ENCODE measurements at places on chromosomes 16 and 17.

GRCh38 chr16:72974142-72974769 is 73.7 kb downstream of the ZFHX3 start:
- DNase-seq = no peak

GRCh38 chr16:54286366-54287130 is at the start of gene IRX3:
TSS of gene IRX3 (minus strand) at chr16:54286787. CDS start at chr16:54286050, 737 bp downstream.
- no peak for DNase-seq

DNA sequence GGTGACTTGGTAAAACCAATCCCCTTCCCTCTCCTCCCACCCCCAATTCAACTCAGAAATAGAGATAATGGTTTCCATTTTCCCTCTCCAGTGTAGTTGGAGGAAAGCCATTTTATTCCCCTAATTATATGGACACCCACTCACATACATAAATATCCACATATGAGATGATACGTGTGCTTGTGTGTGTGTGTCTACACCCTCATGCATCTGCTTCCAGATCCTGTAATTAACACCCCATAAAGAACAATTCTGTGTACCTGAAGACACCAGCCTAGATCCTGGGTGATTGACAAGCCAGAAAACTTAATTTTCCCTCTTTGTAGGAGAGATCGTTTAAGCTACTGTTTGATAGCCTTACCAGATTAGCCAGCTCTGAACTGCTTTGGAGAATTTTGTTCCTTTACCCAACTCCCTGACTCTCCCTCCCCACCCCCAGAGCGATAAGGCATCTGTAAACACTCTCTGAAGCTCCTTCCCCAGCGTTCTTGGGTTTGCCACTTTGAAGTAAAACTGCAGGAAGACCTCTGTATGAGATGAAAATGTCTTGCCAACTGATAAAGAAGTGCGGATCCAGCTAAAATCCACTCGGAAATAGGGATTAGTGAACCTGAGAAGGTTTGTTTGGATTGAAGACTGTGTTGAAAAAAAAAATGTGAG is 175.7 kb downstream of the RGS9 start:
- DNase-seq = no peak

DNA sequence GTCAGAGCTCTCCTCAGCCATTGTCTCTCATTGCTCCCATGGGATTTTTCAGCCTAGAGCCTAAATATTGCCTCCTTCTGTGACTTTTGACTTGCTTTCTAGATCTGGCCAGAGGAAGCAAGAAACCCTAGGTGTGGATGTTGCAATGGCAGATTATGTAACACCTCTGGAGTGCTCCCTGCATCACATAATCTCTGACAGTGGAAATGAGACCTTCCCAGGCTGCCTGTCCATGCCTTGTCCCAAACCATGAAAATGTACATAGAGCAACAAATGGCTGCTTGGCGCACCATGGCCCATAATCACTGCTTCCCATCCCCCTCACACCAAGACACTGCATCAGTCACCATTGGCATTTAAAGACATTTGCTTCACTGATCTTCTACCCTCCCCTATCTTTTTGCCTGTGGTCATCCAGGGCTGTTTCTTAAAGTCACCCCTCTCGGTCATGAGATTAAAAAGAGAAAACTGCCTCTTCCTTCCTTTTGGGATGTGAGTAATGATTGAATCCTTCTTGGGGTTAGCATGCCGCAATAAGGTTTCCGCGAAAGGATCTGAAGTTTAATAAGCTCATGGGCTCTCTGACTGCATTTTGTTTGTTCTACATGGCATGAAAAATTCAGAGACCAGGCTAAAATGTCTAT is 34.2 kb upstream of the CCL2 start:
- no peak for DNase-seq

DNA sequence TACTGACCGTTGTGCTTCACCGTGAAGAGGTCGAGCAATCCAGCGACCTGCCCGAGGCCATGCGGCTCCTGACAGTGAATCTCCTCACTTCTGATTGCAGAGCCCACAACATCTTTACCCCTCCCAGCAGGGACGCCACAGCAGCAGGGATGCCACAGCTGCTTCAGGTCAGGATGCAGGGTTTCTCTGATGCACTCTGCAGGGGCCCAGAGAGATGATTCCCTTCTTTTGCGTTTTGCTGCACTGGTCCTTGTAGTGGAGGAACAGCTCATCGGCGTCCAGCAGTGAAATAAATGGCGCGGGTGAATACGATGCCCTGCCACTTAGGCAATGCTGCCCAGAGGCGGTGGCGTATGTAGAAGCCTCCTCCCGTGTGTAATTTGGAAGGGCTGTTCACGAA is 5.6 kb downstream of the KIAA0513 start:
- no peak for DNase-seq

GRCh38 chr16:11681556-11681955 is 13.3 kb downstream of the SNN start:
- DNase-seq = no peak

GRCh38 chr17:65323049-65323448 is 185.9 kb downstream of the RGS9 start:
- no peak for DNase-seq

- DNase-seq = no peak
These were observed 49.3 kb upstream of the BCO1 start for GRCh38 chr16:81189100-81189664.

DNA sequence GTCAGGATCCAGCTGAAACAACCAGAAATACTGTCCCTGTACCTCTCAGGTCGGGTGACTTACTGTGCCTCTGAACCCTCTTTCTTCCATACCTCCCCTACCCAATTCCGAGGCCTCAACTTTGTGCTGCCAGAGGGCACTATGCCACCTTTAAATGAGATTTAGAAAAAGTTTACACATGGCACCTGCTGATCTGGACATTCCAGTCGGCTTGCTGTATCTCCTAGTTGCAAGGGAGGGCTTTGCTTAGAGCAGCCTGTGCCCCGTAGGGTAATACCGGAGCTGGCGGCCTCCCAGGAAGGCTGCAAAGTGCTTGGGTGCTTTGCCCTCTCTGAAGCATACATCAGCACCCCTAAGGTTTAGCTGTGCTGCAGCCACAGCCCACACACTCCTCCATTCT is 306.0 kb upstream of the RBFOX1 start:
- DNase-seq = no peak

- DNase-seq = no peak
These were observed 31.4 kb downstream of the STX8 start for GRCh38 chr17:9544221-9544620.

DNA sequence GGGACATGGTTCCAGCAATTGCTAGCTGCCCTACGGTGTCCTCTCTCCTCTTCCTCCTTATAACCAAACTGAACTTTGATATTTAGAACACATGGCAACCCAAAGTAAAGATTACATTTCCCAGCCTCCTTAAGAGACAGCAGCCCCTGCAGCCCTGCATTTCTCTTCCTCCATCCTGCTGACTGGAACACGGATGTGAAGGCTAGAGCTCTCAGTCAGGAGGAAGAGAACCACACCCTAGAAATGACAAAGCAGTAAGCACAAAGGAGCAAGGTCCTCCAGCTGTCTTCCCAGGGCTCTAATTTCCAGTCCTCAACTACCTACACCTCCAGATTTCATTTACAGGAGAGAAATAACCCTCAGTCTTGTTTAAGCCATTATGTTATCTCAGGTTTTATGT is 10.9 kb downstream of the DYNC1LI2 start:
- DNase-seq = no peak

DNA sequence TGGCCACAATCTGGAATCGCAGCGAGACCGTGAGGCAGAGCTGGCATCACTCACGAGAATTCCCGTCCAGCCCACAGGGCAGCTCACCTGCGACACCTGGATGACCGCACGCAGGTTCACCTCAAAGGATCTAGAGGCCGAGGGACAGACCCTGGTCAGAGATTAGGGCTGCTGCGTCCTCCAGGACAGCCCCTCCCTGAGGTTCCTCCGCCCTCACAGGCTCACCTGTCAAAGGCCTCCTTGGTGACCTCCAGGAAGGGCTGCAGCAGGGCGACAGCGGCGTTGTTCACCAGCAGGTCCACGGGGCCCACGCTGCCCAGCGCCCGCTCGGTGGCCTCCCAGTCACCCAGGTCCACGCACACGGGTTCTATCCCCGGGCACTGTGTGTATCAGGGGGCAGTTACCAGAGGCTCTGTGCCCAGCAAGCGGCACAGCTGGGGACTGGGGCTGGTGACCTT is 834 bp downstream of the DCXR start:
- DNase-seq = no peak

DNA sequence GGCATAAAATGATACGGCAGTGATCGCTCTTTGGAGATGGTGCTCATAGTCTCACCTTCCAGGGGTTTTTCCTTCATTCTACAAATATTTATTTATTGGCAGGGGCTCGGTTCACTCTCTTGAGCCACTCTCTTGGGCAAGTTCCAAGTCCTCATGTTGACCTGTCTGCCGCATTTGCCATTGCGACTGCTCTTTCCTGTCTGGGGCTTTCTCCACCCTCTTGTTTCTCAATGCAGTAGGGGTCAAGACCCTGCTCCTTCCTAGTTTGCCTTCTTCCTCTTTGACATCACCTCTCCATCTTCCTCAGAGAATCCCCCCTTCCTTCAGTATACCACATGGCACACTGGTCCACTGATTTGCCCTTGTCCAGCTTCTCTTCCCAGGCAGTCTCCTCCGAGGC is 21.9 kb upstream of the LRRC75A start:
- no peak for DNase-seq

DNA sequence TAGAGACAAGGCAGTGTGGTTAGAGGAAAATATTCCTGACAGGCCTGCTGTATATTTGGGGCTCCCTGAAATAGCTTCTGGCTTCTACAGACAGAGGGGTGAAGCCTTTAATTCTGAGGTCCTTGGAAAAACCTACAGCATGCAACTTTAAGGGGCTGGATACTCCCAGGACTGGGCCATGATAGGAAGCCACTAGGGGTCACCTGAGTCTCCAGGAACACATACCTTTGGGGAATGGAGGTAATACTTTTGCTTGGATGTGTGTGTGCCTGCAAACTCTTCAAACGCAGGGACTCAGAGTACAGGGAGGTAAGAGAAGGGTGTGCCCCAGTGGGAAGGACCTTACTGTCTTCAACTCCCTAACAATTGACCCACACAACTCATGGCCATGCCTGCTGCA is 4.1 kb downstream of the ASIC2 start:
- no peak for DNase-seq

DNA sequence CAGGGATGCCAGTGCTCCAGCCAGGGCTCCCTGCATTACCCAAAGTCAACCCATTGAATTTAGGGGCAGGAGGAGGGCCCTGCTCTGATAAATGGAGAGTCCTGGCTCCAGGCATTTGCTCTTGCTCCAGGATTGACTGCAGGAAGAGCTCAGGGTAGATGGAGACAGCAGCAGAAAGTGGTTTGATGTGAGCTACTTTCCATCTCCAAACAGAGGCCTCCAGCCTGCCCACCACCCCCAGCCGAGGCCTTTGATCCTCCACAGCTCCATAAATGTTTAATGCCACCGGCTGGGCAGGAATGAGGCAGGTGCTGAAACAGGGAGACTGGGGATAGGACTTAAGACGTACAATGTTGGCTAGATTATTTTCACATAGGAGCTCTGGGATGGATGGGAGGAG is 4.3 kb upstream of the SEZ6 start:
- no peak for DNase-seq

DNA sequence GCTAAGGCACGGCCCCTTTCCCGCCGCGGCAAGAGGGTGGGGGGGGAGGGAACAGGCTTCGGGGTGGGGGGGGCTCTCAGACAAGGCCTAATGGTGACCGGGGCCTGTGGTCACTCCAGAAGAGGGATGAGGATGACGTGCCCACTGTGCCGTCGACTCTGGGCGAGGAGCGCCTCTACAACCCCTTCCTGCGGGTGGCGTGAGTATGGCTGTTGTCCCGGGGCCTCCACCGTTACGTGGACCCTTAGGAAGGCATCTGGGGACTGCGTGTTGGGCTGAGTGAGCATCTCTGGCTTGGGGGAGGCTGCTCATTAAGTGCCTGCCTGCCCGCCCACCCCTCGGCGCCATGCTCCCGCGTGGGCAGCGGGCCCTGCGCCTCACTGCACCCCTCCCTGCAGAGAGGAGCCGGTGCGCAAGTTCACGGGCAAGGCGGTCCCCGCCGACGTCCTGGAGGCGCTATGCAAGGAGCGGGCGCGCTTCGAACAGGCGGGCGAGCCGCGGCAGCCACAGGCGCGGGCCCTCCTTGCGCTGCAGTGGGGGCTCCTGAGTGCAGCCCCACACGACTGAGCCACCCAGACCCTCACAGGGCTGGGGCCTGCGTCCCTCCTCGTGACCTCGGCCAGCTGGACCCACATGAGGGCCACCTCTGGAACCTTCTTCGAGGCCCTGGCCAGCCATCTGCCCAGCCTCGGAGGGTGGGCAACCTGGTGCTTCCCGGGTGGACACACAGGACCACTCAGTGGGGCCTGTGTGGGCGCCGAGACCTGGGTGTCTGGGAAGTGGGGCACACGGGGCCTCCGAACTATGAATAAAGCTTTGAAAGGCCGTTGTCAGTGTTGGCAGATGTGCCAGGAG is 2.2 kb downstream of the HAGHL start:
- DNase-seq = no peak

DNA sequence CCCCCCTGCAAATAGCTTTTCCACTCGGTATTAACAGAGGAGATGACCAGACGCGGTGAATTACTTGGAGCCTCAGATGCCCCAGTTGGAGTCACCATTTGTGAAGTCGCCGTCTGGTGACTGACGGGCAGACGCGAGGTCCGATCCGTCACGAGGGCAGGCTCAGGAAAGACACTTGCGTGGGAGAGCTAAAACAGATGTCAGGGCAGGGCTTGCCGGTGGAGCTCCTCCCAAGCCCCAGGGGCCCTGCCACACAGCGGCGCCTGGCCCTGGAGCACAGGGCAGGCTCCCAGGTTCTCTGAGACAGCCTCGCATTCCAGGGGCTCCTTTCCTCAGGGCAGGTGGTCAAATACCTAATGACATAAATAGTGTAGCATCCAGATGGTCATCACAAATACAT is 348.3 kb downstream of the C16orf95 start:
- DNase-seq = no peak

DNA sequence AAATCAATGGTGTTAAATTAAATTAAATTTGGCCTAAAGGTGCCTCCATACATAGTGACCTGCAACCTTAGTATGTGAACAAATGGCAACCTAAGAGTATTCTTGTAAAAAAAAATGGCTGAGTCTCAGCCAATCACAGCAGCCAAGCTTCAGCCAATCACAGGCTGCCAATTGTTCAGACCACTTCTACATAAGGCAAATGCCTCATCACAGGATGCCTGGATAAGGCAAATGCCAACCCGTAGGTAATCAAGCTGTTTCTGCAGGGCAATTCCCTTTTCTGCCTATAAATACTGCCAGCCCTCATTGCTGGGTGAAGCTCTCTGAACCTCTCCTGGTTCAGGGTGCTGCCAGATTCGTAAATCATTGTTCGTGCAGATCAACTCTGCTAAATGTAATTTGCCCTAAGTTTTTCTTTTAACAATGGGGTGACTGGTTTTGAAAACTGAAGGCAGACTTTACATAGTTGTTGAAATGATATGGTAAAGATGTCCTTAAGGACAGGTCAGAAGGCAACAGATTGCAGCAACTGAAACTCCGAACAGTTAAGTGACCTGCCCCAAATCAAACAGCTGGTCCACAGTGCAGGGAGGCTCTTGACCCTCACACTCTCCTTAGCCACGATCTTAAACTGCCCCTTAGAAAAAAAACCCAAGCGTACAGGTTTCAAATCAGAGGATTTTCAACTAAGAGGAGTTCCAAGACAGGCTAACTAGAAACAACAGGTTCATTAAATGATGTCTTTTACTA is 50.3 kb downstream of the N4BP1 start:
- DNase-seq = no peak
